Dorsolateral prefrontal cortex (tissue), 122 donors: ENCODE measurements at places on chromosomes 1 and 21. TPM values are rescaled to one million over a fixed set of nuclear protein-coding genes. Genes with fewer than 3 reads are reported as not detected.

DNA sequence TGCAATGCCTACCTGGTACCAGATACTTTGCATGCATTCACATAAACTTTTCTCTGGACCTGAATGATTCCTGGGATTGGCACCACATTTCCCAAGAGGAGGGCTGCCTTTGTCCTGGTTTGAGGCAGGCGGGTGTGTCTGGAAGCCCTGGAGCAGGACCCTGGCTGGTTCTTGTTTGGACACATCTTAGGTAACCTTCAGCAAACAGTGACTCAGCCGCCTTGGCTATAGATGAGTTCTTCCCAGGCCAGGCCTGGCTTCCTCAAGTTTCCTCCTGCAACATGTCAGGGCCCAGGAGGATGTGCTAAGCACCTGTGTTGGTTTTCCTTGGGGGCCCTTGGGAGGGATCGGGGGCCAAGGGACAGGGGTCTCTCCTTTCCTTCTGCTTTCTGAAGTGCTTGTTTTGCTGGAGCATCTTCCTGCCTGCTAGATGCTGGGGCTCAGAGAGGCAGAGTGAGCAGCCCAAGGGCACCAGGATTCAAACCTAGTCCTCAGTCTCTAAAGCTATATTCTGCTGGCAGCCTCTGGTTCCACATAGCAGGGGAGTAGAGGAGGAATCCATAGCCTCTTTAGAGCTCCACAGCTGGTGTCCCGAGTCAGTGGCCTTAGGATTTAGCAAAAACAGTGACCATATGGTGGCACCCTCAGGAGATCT lies 38.2 kb downstream of the PAX7 start:
- DNase-seq, result no peak

GRCh38 chr21:41927727-41928409 lies 25.9 kb downstream of the C2CD2 start:
- DNase-seq, result no peak

DNA sequence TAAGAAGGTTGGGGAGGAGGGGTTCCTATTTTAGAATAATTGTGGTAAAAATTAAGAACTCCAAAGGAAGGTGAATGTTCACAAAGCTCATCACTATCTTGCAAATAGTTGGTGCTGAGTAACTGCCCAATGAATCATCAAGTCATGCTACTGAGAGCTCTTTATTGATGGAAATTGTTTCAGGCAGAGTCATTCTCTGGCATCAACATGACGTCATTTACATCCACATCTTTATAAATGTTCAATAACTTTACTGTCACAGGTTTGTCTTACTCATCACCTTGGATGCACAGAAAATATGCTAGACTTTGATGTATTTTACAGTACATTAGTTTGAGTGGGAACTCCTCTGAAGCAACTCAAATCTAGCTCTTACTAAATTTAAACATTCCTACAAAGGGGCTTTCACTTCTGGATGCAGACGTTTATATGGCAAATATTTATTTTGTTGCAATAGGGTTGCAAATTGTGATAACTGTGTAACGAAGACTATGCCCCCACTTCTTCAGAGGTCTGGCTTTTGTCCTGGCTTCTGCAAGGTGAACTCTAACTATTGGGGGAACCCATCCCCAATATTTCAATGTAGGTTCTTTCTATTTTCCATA lies 273.7 kb upstream of the AJAP1 start:
- no peak for DNase-seq

DNA sequence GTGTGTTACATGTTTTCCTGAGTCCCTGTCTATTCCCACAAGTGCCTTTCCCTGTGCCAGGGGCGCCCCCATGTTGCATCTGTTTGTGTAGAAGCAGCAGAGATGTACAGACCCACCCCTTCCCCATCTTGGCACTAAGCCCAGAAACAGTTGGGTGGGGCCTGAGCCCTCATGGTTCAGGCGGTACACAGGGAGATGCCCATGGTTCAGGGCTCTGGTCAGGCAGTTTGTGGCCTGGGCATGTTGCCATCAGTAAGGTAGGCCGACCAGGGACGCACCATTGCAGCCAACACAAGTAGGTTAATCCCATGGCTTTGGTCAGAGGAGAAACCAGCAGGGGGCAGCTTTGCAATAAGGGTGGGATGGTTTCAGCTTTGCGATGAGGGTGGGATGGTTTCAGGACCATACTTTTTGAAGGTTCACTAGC lies 914 bp upstream of the ADGRB2 start:
- peak; percentile 78 for DNase-seq

DNA sequence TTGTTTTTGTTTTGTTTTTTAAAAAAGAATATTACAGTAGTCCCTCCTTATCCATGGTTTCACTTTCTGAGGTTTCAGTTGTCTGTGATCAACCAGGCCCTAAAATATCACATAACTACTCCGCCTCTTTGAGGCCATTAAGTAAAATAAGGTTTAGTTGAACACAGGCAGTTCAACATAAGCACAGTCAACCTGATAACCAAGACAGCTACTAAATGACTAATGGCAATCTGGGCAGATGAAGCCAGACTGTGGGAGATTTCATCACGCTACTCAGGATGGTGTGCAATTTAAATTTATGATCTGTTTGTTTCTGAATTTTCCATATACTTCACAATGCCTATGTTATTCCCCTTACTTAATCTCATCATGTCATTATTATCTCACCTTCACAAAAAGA lies 30.1 kb downstream of the LDLRAD1 start:
- DNase-seq, result no peak

DNA sequence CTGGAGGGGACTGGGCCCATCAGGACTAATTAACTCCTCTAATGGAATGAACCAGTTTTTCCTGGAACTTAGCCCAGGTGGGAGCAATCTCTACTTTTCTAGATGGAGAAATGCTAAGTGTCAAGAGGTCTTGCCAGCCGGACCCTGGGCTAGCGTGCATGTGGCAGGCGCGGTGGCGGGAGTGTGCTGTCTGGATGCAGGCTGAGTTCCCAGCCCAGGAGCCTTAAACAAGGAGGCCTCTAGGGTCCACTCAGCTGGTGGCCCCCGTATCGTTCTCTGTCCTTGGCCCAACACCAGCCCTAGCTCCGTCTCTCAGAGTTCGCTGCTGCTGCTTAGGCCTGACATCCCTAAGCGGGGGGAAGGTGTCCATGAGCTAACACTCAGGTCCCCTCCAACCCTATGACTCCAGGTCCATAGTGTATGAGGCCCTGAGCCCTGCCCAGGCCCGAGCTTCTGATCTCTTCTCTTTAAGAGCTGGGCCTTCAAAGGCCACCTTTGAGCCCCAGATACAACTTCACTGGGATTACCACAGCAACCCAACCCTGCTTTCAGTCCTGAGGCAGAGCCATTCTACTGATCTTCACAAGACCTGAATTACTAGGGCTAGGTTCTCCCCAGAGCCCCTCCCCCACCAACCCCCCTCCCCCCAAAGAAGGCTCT lies 3.7 kb upstream of the KCNC4 start:
- no peak for DNase-seq

DNA sequence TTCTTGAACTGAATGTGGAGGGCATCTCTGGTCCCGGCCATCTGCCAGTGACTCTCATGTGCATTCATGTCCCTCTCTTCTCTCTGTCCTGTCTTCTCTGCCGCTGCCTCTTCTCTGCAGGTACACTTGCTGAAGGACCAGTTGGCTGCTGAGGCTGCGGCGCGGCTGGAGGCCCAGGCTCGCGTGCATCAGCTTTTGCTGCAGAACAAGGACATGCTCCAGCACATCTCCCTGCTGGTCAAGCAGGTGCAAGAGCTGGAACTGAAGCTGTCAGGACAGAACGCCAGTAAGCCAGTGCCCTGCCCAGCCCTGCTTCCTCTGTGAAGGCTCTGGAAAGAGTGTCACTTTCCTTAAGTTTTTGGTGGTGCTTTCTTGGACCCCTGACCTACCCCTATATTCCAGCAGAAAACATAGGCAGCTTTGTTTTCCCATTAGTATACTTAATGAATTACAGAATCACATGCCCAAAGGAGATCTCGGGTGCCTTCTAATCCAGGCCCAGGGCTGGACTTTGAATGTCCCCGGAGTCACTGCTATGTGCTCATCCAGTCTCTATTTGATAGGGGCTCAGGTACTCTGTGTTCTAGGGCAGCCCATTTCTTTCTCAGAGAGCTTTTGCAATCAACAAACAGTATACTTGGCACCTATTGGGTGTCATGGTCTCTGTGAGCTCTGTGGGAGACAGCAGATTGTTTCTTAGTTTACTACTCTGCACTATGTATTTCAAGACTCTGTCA lies 11.2 kb downstream of the SPATA46 start:
- no peak for DNase-seq

- DNase-seq, result peak; percentile 72
These were observed 19.7 kb downstream of the PPFIA4 start for GRCh38 chr1:203045821-203046594.

GRCh38 chr21:34813266-34813894 lies 144.6 kb downstream of the CLIC6 start:
- no peak for DNase-seq

The NKAIN1 gene
- 7.9 TPM for total RNA-seq

The ADORA3 gene
- total RNA-seq, result 2.3 TPM

The RIPK4 gene
- not detected for total RNA-seq

The GPR153 gene
- total RNA-seq, result 10.3 TPM

The DHDDS gene
- 44.7 TPM for total RNA-seq
